ENCODE measurements at places on chromosomes 3 and 15.

DNA sequence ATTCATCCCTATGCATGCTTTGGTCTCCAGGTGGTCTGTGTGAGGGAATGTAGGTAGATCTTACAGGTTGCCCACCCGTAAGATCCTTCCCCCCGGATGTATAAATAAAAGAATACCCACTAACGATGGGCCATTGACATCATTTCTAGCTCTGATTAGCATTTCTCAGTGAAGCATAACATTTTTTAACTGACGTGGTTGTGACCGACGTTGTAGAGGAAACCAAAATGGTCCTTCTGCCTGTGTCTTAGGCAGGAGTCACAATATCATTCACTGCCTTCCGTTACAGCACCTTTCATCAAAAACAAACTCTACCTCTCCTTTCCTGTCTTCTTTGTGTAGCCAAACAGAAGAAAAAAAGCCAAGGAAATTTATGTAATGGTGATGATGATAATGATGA lies 27.3 kb upstream of the UMPS start:
- no peak for DNase-seq

- no peak for DNase-seq
These were observed 83.6 kb upstream of the ABHD2 start for GRCh38 chr15:89004726-89005030.

DNA sequence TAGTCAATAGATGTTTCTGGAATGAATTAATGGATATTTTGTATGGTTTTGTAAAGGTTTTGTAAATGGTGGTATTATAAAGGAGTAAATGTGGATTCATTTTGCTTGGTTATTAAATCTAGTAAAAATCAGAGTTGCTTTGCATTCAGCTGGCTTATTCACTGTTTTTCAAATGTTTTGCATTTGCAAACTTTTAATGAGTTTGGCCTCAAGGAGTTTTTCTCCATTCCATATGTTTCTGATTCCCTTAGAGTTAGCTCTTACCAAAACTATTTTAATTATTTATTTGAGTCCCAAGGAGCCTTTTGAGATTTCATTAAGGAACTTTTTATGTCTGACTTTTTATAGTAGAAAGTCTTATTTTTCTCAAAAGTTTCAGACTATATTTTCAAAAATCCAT lies 992.2 kb downstream of the DIPK2A start:
- DNase-seq: no peak

DNA sequence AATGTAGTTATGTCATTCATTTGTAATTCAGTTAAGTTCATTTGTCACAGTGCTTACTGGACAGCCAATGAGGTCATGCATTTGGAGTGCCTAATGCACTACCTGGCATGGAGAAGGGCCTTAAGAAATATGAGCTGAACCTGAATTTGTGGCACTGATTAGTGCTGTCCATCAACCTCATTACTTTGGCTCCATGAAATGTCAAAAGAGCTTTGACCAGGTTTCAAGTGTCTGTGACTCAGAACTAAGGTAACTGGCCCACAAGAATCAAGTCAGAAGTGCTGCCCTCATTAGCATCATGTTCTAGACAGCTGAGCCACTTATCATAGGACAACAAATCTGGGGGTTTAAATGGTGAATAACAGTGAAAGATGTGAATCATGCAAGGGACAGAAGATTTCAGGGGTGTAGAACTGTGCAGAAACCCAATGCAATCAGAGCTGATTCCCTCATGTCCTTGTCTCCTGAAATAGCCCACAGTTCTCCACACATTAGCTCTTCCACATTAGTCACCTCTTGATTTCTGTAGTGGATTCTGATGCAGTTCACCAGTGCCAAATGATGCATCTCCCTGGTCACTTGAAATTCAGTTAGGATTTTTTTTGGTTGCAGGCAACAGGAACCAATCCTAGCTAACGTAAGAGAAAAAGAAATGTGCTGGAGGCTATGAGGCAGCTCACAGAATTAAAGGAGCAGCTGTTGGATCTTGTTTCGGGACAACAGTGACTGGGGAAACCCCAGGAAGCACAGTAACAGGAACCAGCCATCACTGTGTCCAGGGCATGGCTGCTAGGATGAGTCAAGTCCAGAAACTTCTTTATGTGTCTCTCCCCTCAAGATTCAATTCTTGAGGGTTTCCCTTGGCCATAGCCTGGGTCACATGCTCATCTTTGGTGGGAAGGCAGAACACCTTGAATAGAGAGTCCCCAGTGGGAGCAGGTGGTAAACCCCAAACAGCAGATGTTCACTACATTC lies 38.7 kb downstream of the CHST2 start:
- peak; percentile 52 for DNase-seq

DNA sequence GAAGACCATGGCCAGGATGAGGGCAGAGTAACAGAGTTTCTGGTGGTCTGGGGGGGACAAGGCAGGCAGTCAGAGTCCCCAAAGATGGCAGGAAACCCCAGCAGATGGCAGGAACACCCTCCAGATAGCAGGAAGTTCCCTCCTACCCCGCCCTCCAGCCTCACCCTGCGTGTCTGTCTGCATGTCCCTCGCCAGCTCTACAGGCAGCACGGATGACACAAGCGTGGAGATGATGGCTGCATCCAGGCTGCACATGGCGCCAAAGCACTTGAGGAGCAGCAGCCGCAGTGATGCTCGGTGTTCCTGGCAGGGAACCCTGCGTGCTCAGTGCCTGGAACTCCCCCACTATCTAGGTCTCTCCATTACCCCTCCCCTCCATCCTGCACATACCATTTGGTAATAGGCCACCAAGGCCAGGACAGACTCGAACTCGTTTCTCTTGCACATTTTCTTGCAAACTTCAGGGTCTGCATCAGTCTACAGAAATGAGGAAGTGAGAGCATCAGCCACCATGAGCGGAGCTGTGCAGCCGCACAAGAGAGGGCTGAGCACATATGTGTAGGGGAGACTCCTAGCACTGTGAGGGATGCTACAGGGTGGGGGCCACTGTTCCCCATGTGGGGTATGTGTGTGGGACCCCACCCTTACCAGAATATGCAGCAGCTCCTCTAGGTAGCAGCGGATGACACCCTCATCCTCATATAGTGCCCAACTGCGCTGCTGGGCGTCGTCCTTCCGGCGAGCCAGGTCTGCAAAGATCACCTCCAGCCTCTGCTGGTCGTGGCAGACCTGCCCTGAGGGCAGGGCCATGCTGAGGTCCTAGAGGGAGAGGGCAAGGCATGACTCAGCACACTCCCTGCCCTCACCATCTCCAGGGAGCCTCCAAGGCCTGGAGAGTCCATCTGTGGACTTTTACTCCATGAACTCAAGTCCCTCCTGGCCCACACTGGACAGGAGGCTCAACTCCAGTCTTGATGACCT lies 6.0 kb downstream of the NCKIPSD start:
- no peak for DNase-seq

GRCh38 chr3:23993556-23994243 lies 48.6 kb downstream of the NR1D2 start:
- no peak for DNase-seq

GRCh38 chr3:184574515-184575417 lies 13.2 kb downstream of the EPHB3 start:
- DNase-seq: no peak

GRCh38 chr15:40150163-40150925 lies 10.5 kb upstream of the BUB1B start:
- DNase-seq: peak; percentile 46

- no peak for DNase-seq
These were observed 6.3 kb upstream of the EOMES start for GRCh38 chr3:27728195-27729087.

- DNase-seq: no peak
These were observed 23.5 kb upstream of the ATP2C1 start for GRCh38 chr3:130870423-130870822.

GRCh38 chr3:165883863-165884478 lies 46.7 kb upstream of the BCHE start:
- no peak for DNase-seq

- DNase-seq: no peak
These were observed 104.4 kb upstream of the GOLGA6L6 start for GRCh38 chr15:20645956-20646355.

DNA sequence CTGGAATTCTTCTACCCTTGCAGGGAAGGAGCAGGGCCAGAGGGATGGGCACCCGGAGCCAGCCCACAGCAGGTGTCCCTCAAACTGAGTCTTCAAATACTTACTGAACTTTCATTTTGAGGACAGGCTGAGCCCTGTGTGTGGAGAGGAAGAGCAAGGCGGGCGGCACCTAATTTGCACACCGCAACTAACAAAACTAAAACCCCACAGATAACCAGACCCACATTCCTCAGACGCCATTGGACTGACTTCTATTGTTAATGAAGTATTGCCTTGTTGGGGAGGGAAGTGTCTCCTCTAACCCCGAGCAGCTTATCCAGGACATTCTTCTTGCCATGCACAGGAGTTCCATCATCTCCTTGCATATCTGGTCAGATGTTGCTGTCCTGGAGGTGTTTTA lies 105.2 kb upstream of the NR2E3 start:
- DNase-seq: no peak

DNA sequence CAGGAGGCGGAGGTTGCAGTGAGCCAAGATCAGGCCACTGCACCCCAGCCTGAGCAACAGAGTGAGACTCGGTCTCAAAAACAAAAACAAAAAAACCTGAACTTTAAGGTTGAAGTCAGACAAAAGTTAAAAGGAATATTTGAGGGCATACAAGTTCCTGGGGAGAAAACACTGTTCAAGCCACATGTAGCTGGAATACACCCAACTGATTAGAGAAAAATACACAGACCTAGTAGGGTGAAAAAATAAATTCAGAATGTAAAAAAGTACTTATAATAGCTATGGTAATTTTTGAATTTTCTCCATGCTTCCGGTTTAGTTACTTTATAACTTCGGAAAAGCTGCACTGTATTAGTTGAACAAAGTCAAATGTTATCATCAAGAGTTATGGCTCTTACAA lies 42.6 kb upstream of the SNTN start:
- no peak for DNase-seq

GRCh38 chr3:108136561-108137459 lies 46.0 kb upstream of the CD47 start:
- no peak for DNase-seq

GRCh38 chr3:37308247-37308646 lies 133.9 kb upstream of the LRRFIP2 start:
- no peak for DNase-seq

DNA sequence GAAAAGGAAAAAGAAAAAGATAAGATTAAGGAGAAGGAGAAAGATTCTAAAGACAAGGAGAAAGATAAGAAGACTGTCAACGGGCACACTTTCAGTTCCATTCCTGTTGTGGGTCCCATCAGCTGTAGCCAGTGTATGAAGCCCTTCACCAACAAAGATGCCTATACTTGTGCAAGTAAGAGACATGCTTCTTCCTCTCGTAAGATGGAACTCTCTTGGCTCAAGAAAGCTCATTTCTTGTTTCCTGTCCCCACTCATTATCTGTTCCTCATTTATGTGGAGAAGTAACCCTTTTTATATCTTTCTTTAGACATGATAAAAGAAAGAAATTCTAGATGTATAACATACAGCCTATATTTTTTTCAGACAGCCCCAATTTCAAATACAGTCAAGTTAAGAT lies 101.4 kb downstream of the KLHL25 start:
- no peak for DNase-seq

GRCh38 chr3:10330319-10330718 lies 9.4 kb upstream of the SEC13 start:
- DNase-seq: no peak

DNA sequence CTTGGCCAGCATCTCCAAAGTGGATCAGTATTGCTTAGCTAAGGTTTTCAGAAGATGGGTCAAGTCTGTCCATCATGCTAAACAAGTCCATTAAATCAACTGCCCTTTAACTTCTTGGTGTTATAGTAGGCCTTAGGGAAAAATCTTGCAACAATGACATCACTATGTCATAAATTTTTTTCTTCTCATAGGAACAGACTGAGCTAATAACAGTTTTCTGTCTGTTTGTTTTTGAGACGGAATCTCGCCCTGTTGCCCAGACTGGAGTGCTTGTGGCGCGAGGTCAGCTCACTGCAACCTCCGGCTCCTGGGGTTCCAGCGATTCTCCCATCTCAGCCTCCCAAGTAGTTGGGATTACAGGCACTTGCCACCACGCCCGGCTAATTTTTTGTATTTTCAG lies 94.2 kb downstream of the EFL1 start:
- peak; percentile 72 for DNase-seq

DNA sequence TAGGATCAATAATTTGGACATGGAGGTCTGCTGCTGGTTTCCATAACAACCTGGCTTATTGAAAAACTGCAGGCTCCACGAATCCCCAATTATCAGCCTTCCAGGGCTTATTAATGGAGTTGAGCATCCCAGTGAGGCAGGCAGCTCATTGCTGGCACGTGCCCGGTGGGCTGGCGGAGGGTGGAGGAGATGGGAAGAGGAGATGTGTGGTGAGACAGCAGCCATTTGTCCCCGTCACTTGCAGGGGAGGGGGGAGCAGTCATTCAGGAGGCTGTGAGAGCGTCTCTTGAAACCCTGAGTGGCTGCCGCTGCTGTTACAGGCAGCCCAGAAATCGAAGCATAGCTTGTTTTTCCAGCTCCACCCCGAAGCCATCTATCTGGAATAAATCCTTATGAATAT lies 70.6 kb downstream of the GAP43 start:
- no peak for DNase-seq

DNA sequence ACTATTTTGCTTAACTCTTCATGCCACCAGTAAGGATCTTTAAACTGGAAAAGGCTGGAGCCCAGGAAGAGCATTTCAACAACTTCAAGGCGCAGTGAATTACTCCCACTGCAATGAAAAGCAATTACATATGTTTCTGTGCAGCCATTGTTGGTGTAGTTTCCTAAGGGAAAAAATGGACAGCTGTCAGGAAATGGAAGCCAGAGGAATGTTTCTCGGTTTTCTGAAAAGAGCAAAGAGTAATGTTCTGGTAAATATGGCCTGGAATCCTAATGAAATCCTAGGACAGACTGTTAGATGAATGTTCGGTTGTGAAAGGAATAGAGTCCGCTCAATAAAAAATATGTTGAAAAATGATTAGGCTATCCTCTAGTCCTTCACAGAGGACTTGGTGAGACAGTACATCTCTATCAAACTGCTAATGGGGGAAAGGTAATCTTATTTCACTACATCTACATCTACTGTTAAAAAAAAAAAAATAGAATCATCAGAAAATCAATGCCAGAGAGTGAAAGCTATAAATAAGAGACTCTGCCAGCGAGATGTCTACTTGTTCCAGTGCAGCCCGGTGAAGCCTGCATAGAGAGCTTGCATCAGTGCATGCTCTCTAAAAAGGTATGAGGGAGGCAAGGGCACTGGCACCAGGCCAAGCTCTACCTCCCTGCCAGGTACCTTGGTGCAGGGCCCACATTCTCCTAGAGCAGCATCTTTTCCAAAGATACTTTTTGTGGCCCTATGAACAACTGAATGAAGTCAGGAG lies 68.2 kb upstream of the TJP1 start:
- no peak for DNase-seq

DNA sequence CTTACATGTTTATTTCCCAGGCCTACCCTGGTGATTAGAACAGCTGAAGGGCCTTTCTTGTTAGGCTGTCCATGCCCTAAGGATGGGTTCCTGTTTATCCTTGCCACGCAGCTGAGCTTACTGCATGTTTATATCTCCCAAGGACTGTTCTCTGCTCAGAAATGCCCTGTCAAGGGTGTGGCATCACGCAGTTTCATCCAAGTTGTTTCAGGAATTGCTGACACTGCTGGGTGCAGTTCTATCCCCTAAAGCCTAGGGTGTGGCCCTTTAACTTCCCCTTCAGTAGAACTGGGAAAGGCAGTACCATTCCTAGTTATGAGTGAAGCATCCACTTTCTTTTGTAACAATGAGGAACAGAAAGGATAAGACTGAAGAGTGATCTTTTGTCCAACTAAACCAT lies 5.0 kb downstream of the ELL3 start:
- no peak for DNase-seq

Measured in skeletal muscle cell (primary cell).